Pancreas (tissue), 10 donors: ENCODE measurements at places on chromosomes 7 and 10. TPM values are rescaled to one million over a fixed set of nuclear protein-coding genes. Genes with fewer than 3 reads are reported as not detected.

DNA sequence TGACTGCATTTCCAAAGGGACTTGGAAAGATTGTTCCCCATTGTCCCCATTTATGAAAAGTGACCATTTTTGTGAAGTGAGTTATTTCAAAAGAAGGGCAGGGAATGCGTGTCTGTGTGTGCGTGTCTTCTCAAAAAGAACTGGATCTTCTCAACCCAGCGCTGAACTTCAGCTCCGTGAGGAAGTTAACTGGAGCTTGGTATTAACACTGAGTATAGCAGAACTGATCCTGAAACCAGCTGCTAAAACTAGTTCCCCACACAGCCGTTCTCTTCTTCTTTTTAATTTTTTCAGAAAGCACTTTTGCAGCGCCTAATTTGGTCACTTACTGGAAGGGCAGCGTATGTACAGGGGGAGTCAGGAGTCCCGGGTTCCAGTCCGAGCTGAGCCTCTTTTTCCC, 45.8 kb upstream of the PLEKHA1 start:
- H3K27ac ChIP-seq: no peak overlapping the region
- H3K4me3 ChIP-seq: no peak overlapping the region
- no peaks in the 10 kb centered on the region for H3K36me3 ChIP-seq
- no peaks in the 10 kb centered on the region for H3K4me1 ChIP-seq

DNA sequence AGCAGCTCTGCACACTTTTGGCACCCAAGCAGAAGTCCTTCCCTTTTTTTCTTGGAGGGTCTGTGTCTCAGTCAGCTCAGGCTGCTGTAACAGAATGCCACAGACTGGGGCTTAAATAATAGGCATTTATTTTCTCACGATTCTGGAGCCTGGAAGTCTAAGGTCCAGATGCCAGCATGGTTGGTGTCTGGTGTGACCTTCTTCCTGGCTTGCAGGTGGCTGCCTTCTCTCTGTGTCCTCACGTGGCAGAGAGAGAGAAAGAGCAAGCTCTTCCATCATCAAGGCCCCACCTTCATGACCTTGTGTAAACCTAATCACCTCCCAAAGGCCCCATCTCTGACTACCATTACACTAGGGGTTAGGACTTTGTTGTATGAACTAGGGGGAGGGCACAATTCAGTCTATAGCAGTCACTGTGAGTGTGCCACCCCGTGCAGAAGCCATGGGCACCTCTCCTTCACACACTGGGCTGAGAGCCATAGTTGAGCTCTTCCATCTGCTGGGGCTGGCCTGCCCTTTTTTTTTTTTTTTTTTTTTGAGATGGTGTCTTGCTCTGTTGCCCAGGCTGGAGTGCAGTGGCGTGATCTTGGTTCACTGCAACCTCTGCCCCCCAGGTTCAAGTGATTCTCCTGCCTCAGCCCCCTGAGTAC, 80.3 kb downstream of the OAT start:
- no peaks in the 10 kb centered on the region for H3K4me1 ChIP-seq
- H3K27me3 ChIP-seq: no peaks in the 10 kb centered on the region

DNA sequence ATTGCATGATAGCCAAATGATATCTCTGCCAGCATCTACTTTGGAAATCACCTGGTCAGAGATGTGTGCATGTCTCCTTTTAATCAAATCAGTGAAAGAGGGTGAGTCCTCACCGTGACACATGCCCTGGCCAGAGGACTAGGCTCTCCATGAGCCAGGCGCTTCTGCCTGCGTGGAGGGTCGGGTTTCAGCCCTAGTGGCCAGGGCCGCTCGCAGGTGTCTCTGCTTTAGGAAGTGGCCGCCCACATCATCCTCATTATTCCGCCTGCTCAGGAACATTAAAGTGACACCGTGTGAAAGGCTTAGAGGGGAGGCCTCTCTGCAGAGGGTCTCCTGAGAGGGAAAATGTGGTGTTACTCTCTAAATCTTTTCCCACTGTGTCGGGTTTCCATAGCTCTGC, 173.6 kb upstream of the PRKCQ start:
- no peaks in the 10 kb centered on the region for H3K36me3 ChIP-seq
- DNase-seq: no peak
- no peak overlapping the region for H3K27ac ChIP-seq
- no peak overlapping the region for H3K4me3 ChIP-seq

DNA sequence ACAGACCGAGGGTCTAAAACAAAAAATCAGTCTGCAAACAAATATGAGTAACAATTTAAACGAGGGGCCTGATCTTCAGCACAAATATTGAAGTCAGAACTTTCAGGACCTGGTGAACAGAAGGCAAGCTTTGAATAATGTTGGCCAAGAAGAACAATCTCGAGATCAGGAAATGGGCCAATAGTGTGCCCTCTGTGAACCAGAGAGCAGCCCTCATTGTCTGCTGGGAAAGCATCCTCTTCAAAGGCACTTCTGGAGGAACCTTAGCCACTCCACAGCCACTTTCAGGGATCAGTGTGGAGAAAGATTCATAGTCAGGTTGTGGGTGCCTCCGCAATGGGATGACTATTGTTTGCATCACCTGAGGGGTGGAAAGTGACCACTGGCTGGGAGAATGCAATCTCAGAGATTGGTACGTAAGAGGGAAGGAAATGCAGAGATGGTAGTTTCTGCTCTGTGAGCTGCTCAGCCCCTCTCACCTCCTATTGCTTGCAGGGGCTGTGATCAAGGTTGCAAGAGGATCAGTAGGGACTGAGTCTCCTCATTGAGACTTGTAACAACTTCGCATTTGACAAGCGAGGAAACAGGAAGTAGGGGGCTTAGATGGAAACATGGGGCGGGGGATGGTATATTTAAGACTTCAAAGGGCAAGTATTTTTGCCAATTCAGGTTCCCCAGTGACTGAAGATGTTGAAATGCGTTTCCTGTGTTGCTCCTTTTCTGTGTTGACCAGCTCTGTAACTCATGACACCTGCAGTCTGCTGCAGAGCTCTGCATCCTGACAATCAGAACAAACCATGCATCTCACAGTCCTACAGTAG, 28.4 kb upstream of the IFRD1 start:
- H3K27me3 ChIP-seq: no peaks in the 10 kb centered on the region
- H3K36me3 ChIP-seq: no peaks in the 10 kb centered on the region
- no peak for DNase-seq
- peak overlapping the region; percentile 46 for H3K27ac ChIP-seq

DNA sequence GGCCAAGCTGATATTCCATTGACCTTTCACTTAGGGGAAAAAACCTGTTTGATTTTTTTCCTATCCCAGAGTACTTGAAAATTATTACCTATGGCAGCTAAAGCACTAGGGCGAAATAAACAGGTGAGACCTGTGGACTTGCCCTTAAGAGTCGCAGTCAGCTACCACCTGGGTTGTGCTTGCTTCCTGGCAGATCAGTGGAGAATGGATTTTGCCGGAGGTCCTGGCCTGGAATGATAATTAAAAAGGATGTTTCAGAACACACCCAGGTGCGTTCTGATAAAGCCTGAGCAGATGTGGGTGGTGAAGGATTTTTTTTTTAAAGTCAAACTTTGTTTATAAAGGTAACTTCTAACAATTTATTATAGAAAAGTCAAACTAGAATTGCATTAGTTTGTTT, 59.1 kb downstream of the AUTS2 start:
- H3K27me3 ChIP-seq: no peaks in the 10 kb centered on the region
- H3K36me3 ChIP-seq: no peaks in the 10 kb centered on the region
- H3K27ac ChIP-seq: no peak overlapping the region
- no peak for DNase-seq
- no peak overlapping the region for H3K4me3 ChIP-seq

DNA sequence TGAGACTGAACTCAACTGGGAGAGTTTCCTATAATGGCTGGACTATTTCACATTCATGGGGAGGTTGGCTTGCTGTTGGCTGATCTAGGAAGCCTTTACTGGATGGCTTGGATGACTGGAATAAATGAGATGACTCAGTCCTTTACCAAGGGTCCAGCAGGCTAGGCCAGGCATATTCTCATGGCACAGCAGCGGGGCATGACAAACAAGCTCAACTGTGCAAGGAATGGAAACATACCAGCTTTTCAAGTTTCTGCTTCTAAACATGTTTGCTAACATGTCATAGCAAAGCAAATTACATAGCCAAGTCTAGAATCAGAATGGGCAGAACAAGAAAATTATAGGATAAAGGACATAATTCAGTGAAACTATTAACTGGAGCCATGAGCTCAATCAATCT, 46.8 kb upstream of the CRTAC1 start:
- no peak overlapping the region for H3K4me3 ChIP-seq
- no peak for DNase-seq
- no peaks in the 10 kb centered on the region for H3K36me3 ChIP-seq
- H3K27me3 ChIP-seq: no peaks in the 10 kb centered on the region

GRCh38 chr7:112135815-112136214, 70.4 kb downstream of the DOCK4 start:
- H3K4me3 ChIP-seq: no peak overlapping the region
- DNase-seq: no peak

DNA sequence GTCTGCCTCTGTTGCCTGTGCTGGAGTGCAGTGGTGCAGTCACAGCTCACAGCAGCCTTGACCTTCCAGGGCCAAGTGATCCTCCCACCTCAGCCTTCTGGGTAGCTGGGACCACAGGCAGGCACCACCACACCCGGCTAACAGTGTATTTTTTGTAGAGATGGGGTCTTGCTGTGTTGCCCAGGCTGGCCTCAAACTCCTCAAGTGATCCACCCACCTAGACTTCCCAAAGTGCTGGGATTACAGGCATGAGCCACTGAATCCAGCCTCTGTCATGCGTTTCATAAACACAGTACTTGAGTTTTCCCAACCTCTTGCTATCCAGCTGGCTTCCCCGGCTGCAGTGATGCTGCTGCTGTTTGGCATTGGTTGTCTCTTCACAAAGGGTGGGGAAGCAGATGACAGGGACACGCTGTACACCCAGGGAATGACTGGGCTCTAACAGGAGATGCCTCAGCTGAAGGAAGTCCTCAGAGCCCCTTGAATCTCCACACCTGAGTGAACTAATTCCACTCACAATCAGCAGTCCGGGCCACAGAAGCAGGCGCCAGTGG, 191.5 kb downstream of the DIP2C start:
- no peak overlapping the region for H3K27ac ChIP-seq
- no peaks in the 10 kb centered on the region for H3K36me3 ChIP-seq

DNA sequence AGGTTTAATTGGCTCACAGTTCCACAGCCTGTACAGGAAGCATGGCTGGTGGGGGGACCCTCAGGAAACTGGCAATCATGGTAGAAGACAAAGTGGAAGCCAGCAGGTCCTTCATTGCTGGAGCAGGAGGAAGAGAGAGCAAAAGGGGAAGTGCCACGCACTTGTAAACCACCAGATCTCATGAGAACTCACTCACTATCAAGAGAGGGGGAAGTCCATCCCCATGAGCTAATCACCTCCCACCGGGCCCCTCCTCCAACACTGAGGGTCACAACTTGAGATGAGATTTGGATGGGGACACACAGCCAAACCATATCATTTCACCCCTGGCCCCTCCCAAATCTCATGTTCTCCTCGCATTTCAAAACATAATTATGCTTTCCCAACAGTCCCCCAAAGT, 171.9 kb upstream of the CACNA2D1 start:
- DNase-seq: no peak
- no peaks in the 10 kb centered on the region for H3K4me1 ChIP-seq
- H3K4me3 ChIP-seq: no peak overlapping the region
- H3K27ac ChIP-seq: no peak overlapping the region
- no peaks in the 10 kb centered on the region for H3K27me3 ChIP-seq

- no peak overlapping the region for H3K27ac ChIP-seq
- H3K36me3 ChIP-seq: no peaks in the 10 kb centered on the region
- H3K4me3 ChIP-seq: no peak overlapping the region
- H3K4me1 ChIP-seq: no peaks in the 10 kb centered on the region
- no peak for DNase-seq
These were observed 891.6 kb downstream of the GRM8 start for GRCh38 chr7:126361183-126361582.

- H3K36me3 ChIP-seq: no peaks in the 10 kb centered on the region
- no peaks in the 10 kb centered on the region for H3K4me1 ChIP-seq
- no peak overlapping the region for H3K27ac ChIP-seq
- no peaks in the 10 kb centered on the region for H3K27me3 ChIP-seq
- H3K4me3 ChIP-seq: no peak overlapping the region
These were observed 45.9 kb upstream of the DNAAF5 start for GRCh38 chr7:680411-681127.

DNA sequence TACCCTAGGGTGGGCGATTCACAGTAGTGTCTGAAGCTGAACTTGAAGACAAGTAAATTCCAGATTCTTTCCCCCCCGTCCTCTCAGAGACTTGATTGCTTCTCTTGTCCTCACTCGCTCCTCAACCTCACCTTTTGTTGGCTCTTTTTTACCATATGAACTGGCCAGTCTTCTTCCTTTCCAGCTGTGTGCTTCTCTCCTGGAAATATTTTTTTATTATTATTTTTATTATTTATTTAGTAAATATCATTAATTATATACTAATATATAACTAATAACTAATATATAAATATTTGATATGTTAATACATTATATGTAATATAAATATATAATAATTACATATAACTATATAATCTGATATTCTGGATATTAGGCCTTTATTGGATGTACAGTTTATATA, 484.3 kb downstream of the GALNT17 start:
- no peaks in the 10 kb centered on the region for H3K27me3 ChIP-seq
- no peak overlapping the region for H3K27ac ChIP-seq
- no peak overlapping the region for H3K4me3 ChIP-seq
- H3K36me3 ChIP-seq: no peaks in the 10 kb centered on the region
- no peaks in the 10 kb centered on the region for H3K4me1 ChIP-seq

GRCh38 chr10:131091682-131092081, 219.8 kb downstream of the TCERG1L start:
- no peaks in the 10 kb centered on the region for H3K27me3 ChIP-seq
- no peak overlapping the region for H3K4me3 ChIP-seq
- no peak overlapping the region for H3K27ac ChIP-seq

GRCh38 chr7:5528071-5528814, 104.6 kb upstream of the TNRC18 start:
- no peak overlapping the region for H3K27ac ChIP-seq
- peak overlapping the region; percentile 99 for H3K4me3 ChIP-seq
- peaks cover 37% of the 10 kb centered on the region for H3K36me3 ChIP-seq

The EFCAB10 gene
- total RNA-seq: not detected

The TMEM26 gene
- total RNA-seq: not detected

The COPG2 gene
- 12.8 TPM for total RNA-seq

The TWNK gene
- 1.7 TPM for total RNA-seq

The TRIM50 gene
- 10.7 TPM for total RNA-seq

The PURB gene
- total RNA-seq: 6.6 TPM

The KLHDC10 gene
- total RNA-seq: 21.2 TPM
